ENCODE measurements at places on chromosomes 12 and 14.
A peak's percentile ranks its signal among the peaks of the same experiment; 100 is the strongest.

- no peak for DNase-seq
These were observed 9.2 kb downstream of the OAS2 start for GRCh38 chr12:112987561-112987960.

DNA sequence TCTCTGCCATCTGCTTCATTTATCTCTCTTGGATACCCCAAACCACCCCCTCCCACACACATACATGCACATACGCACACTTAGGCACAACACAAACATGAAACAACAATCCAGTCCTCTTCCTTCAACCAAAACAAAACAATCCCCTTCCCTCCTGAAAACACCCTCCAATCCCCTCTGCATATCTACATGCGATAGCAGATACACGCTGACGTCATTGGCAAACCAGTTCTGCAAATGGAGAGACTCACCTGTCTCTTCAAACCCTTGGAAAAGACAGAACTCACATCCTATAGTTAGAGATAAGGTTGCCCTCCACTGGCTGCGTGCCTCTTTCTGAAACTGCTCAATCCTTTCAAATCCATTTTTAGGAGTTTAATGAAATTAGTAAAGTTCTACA is 37.2 kb upstream of the RMST start:
- no peak for DNase-seq

DNA sequence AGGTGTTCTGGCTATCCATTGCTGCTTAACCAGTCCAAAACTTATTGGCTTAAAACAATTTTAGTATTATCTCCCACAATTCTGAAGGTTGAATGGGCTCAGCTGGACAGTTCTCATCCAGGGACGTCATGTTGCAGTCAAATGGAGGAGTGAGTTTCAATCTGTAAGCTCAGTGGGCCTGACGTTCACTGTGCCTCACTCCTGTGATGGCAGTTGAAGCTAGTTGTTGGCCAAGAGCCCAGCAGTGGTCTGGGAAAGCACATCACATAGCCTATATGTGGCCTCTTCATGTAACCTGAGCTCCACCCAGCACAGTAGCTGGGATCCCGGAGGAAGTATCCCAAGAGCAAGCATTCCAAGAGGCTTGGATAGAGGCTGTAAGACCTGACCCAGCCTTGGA is 40.6 kb upstream of the CDKN3 start:
- DNase-seq, result no peak

GRCh38 chr14:93005838-93006237 is 82.9 kb downstream of the CHGA start:
- DNase-seq, result no peak

- DNase-seq, result no peak
These were observed 191.4 kb downstream of the KTN1 start for GRCh38 chr14:55771242-55771981.

GRCh38 chr12:5756338-5756842 is 188.7 kb downstream of the ANO2 start:
- DNase-seq, result no peak

GRCh38 chr12:57586128-57586527 is 4.9 kb upstream of the PIP4K2C start:
- no peak for DNase-seq

DNA sequence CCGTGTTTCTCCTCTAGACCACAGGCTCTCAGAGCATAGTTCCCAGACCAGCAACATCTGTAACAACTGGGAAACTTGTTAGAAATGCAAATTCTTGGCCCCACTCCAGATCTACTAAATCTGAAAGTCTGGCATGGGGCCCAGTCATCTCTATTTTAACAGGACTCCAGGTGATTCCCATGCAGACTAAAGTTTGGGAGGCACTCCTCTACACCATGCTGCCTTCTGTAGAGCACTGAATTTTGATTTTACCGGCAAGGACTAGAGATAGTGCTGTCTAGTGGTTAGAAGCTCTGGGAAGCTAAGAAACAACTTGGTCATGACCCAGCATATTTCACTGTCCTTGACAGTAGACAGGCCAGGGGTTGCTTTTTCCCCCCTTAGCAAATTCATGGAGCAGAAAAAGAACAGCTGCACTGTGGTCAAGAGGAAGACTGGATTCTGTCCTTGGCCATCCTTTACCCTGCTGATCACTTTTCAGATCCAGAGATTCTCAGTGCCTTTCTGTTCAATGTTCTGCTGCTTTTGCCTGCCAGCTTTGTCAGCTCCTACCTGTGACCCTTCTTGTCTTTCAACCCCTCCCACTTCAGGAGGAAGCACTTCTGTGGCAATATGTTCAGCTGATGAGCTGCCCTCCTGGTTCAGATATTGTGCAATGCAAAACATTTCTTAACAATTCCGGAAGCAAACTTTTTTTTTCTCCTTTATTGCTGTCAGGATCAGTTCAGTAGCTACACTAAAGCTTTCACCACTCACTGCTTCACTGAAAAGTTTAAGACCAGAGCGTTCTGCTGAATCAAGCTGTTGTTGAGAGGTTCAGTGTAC is 133.8 kb upstream of the NUDT4 start:
- DNase-seq, result peak; percentile 44

DNA sequence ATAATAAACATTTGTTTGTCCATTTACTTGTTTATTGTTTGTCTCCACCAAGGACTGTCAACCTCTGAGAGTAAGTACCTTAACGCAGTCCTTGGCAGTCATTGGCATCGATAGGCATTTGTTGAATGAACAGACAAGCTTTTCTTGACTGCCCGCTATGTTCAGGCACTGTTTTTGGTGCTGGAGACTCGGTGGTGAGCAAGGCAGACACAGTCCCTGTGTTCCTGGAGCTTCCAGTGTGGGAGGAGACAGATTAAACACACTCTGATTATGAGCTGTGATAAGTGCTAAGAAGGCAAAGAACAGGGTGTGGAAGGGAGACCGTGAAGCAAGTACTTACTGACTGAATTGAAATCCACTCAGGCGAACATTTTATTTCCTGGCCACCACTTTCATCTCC is 1.2 kb downstream of the ATP6V0A2 start:
- DNase-seq, result no peak

DNA sequence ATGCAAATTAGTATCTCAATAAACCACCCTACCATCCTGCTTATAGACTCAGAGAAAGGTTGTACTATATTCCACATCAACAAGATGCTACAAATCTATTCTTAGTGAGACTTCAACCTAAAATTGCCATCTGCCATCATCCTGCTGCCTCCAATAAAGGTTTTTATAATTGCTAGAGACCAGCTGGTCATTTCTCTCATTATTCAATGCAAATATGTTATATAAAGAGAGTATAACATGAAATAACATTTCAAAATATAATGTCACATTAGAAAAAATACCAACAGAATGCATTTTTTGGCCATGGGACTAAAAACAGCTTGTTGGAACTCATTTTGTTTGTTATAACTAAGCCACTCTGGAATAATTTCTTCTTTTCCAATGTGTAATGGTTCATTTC is 247.3 kb downstream of the LRIG3 start:
- DNase-seq, result no peak

GRCh38 chr12:65596514-65597091 is 227.7 kb upstream of the HMGA2 start:
- DNase-seq, result no peak

DNA sequence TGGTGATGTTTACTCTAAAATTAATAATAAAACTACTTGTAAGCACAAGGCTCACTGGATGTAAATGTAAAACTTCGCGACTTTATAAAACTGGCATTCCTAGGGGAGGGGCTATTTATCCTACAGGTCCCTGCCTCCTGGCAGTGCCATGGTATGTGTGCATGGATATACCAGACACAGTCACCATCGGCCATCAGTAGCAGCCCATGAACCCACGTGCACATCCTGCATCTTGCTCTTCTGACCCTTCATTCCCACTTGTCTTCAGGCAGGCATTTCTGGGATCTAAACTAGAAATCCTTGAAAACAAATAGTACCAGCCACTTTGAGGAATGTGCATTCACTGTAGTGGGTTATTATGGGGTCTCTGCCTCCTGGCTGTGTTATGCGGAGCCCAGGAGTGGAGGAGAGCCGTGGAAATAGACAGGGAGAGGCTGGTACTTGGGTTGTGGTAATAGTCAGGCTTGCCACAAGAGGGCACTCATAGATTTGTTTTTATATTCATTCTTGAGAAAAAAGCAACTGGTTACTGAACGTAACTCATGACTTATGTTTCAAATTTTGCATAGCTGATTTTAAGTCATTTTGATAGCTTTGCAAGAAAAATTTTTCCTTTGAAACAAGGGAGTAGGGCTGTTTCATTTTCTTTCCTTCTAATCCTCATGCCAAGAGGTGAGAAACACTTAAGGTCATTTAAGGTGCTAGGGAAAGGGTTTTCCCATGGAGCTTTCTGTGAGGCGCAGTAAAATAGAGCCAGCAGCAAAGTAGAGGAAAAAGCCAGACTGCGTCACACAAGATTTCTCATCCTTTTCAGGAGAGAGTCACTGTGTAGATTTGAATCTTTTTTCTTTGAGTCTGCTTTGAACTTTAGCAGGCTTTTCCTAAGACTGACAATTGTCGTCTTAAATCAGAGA is 17.4 kb upstream of the GALNT16 start:
- DNase-seq, result peak; percentile 58

DNA sequence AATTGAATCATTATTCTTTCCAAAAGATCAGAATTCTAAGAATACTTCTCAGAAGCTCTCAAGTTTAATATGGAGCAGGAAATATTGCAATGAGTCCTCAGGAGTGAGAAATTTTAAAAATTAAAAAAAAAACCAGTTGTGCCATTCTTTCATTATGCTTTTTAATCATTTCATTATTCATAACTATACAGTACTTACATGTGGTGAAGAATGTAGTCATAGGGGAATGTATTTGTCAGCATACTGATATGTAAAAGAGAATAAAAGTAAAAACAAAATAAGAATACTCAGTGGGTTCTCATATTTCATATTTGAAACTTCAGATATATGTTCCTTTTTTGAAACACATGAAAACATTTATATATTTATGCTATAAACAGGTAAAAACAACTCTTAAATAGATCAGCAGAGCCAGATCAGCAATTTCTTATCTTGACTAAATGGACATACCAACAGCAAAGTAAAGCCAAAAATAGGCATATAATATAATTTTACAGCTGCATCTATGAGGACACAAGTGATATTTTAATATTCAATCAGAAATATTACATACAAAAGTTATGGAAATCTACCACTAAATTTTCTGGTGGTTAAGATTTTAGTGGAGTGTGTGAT is 19.9 kb upstream of the MBIP start:
- no peak for DNase-seq

- DNase-seq, result no peak
These were observed 75.2 kb downstream of the GPR135 start for GRCh38 chr14:59389936-59390335.

DNA sequence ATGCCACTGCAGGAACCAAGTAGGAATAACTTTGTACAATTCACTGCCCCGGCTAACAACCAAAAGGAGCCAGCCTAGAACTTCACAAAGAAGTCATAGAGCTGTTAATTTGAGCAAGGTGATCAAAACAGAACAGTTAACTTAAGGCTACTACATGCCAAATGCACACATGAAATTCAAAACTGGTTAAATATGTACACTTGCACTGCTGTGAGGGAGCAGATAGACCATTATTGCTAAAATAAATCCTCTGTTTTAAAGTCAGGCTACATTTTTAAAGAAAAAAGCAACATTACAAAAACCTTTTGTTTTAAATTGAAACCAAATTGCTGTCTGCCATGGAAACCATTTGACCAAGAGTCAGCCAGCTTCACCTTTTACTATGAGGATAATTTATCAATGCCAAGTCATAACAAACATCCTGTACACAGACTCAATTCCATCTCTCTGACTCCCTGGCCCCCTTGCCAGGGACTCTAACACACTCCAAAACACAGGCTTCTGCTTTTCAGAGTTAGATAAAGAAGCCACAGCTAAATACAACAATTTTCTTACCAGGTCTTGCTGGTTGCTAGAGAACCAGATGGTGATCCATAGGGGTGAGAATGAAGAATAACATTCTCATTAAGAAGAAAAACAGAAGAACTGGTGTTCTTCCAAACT is 84.0 kb downstream of the LRP6 start:
- DNase-seq, result no peak

- no peak for DNase-seq
These were observed 773.7 kb downstream of the BCL11B start for GRCh38 chr14:98498019-98498885.

DNA sequence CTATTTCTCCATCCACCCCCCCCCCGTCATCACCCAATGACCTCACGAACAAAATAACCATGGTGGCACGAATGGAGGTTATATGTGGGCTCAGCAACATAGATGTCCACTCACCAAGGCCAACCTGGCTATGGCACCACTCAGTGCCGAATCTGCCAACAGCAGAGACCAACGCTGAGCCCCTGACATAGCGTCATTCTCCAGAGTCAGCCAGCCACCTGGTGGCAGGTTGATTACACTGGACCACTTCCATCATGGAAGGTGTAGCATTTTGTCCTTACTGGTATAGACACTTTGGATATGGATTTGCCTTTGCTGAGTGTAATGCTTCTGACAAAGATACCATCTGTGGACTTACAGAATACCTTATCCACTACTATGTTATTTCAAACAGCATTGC is 24.2 kb upstream of the DYRK2 start:
- DNase-seq, result no peak

- no peak for DNase-seq
These were observed 381.8 kb downstream of the NUAK1 start for GRCh38 chr12:105756961-105757360.

DNA sequence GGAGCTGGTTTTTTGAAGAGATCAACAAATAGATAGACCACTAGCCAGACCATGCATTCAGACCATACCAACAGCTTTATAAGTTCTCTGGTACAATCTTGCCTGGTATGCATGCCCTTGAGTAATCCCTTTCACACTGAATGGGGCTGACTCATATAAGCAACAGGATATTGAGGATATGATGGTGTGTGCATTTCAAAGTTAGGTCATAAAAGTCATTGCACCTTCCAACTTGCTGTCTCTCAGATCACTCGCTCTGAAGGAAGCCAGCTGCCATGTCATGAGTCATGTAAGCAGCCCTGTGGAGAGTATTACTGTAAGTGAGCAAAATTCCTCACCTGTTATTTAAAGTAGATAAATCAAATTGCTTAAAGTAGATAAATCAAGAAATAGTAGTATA is 45.0 kb upstream of the OR6J1 start:
- DNase-seq, result peak; percentile 55

GRCh38 chr14:57413849-57414248 is 23.5 kb downstream of the NAA30 start:
- no peak for DNase-seq

Measured in activated CD4-positive, alpha-beta T cell treated with anti-CD3 and anti-CD28 coated beads, Interleukin-2, amount 50 U/mL, for 16 hours (primary cell).